ENCODE measurements at places on chromosomes 13 and 19.

- no peak for DNase-seq
Measured at GRCh38 chr19:4327877-4328242, 10.8 kb downstream of the STAP2 start.

DNA sequence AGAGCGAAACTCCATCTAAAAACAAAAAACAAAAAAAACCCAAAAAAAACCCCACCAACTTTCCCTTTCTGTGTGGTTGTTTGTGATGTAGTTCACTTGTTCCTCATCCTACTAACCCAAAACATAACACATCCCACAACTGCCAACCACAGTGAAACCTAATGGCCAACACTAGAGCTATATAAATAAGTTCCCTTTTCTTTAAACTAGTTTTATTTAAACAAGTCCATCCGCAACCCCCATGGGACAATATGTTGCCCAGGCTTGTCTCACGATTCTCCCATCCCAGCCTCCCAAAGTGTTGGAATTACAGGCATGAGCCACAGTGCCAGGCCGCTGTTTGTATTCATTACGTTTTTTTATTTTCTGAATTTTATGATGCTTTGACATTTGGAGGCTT lies 71.2 kb upstream of the ADGRE5 start:
- no peak for DNase-seq

DNA sequence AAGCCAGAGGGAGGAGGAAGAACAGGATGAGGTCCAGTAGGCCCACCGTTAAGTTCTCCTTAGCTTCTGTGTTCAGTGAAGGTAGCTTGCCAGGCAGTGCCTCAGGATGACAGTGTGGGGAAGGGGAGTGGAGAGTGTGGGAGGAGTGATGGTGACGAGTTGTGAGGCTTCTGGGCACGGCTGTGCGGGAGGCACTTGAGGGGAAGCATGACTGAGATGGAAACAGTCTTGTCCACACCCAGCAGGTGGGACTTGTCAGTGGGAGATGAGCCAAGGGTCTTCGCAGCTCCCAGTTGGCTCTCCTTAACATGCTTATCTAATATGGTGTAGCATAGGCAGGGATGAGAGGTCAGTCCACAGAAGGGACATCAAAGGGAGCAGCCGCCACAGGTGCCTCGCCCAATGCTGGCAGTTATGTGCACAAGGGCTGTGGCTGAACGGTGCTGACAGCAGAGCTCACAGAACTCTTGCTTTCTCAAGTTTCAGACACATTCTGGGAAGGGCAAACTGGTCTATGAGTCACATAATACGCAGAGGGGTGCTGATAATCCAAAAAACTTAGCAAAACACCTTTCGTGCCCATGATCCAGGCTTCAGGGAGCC lies 47.5 kb downstream of the OXGR1 start:
- no peak for DNase-seq

DNA sequence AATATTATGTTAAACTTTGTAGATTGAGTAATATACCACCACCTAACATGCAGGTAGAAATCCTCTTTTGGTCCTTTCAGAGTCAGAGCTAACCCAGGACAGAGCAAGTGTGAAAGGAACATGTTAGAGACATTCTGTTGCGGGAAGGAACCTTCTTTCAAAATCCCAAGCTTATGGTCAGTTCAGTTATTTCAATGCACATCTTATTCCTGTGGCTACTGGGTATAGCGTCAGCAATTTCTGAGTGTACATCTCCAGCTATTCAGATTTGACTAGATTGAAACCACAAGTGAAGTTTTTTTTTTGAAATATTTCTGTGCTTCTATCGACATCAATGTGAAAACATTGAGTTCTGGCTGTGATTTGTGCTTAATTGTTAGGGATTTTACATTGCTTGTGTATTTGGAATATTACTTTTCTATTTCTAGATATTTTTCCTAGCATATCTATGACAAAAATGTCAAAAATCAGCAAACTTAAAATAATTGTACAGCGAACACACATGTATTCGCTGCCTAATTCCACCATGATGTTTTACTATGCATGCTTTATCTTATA lies 165.3 kb downstream of the LMO7 start:
- DNase-seq, result no peak

DNA sequence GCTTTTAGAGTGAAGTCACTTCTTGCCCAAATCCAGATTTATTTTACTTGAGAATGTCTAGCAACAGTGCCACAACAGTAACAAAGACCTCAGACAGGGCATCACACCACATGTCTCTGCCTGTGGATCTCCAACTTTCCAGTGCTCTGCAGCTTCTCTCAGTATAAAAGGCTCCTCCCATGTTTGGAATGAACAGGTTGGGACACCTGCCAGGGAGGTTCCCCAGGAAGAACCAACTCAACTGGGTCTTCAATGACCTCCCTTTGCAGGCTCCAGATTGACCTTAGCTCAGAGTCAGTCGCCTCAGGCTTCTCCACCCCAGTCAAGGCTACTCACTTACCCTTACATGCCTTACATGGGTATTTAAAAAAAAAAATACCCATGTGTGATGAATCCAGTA lies 3.4 kb downstream of the ZNF823 start:
- DNase-seq, result no peak

DNA sequence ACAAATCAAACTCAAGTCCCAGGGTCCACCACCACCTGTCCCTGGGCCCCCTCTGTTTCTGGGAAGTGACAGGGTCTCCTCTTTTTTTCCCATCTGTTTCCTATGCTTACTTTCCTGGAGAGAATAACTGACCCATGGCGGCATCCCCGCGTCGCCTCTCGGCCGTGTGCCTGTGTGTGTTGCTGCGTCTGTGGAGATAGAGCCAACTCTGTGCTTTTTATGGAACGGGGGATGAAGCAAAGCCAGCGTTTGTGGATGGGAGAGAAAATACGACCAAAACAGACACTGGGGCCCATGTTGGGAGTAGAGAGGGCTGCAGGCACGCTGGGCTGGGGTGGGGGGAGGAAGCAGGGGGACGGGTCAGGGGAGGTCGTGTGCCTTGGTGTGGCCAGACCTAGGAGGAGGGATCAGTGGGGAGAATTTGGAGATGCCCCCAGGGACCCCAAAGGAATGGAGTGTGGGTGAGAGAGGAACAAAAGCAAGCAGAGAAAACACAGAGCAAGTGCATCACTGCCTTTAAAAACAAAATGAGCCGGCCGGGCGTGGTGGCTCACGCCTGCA lies 16.6 kb downstream of the PLK5 start:
- DNase-seq, result no peak

DNA sequence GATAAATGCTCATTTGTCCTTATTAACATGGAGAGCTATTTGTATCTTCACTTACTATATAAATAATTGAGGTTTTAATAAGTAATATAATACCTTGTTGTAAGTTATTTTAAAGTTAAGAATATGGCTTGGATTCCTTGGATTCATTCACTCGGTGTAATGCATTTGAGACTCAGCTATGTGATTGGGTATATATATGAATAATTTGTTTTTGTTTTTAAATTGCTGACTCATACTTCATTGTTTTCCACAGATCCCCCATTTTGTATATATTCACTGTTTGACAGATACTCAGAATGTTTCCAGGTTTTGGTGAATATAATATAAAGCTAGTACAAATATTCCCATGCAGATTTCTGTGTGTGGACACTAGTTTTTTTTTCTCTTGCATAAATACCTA lies 6.8 kb upstream of the CEACAM18 start:
- DNase-seq, result no peak

DNA sequence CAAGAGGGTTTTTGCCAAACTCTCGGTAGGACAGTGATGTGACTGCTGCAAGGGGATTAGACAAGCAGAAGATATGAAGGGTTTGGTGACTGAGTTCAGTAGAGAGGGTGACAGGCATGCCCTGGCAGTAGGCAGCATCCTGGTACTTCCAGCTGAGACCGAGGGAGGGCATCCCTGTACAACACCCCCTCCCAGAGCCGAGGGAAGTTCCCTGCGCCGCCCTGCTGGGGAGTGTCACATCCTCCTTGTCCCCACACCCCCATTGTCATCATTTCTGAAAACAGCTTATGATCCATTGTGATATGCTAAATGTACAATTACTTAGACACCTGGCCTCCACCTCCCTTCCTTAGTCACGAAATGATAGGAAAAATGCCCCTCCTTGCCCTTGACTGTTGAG lies 14.6 kb downstream of the ZNF544 start:
- no peak for DNase-seq

Data from AG08396 (cell line).